ENCODE measurements at places on chromosomes 1 and 21.

DNA sequence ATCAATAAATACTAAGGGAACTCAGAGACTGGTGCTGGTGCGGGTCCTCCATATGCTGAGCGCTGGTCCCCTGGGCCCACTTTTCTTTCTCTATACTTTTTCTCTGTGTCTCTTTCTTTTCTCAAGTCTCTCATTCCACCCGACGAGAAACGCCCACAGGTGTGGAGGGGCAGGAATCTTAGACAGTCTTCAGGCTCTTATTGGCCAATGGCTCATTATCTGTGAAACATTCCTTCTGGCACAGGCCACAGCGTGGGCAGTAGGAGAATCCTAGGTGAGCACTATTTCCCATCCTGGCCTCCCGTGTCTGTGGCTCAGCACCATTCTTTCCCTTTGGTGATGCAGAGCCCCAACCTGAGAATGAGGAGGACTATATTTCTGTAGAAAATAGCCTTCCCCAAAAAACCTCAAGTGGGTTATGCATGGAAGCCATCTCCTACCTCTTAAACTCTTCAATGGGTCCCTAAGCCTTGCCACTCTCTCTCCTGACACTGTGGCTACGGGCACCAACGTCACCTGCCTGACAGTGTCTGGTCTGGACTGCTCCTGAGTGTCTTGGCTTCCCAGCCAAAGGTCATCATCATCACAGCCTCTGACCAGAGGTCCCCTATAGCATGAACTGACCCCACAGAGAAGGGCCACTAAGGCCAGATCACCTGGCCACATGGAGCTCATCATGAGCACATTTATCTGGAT is 6.2 kb upstream of the SLAMF1 start:
- no peak for DNase-seq

- DNase-seq: no peak
Observed at GRCh38 chr1:163897412-163898155, 575.8 kb downstream of the NUF2 start.

DNA sequence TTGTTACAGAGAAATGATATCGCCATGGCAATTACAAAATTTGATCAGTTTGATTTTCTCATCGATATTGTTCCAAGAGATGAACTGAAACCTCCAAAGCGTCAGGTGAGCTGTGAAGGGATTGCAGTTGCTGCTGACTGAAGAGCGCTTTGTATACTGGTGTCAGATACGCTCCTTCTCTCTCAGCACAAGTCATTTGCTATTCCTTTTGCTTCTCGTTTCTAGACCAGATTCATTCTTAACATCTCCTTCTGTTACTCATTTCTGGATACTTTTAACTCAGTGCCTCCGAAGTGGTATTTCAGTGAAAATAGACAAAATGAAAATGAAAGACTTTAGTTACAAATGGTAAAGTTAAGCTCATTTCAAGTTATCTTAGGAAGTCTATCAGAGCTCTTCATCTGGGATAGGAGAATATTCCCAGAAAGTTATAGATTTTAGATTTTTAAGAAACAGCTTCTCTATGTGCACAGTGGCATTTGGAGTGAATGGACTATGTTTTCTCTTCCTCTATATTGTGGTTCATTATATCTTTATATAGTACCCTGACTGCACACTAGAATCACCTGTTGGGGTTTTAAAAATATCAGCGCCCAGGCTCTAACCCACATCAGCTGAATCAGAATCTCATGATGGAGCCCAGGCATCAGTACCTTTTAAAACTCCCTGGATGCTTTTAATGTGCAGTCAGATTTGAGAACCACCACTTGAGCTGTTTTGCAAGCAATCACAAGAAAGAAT is 30.3 kb upstream of the KCNQ4 start:
- DNase-seq: no peak

DNA sequence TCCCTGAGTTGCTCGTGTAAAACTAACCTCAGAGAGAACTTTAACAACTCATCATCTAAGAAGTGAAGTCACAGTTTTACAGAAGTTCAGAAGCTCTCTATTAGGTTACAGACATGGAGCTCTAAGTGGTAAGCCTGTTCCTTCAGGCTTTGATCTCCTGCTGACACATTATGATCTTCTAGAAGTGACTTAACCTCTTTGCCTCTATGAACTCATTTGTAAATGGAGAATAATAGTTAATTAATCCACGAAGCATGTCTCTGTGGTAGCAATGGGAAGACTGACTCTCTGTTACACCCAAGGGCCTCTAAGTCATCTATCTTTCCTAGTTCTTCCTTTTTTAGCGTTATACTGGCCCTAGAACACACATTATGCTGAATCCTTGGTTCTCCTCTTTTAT is 157.9 kb upstream of the NRIP1 start:
- DNase-seq: no peak

GRCh38 chr1:200336901-200337391 is 72.9 kb downstream of the ZNF281 start:
- no peak for DNase-seq

DNA sequence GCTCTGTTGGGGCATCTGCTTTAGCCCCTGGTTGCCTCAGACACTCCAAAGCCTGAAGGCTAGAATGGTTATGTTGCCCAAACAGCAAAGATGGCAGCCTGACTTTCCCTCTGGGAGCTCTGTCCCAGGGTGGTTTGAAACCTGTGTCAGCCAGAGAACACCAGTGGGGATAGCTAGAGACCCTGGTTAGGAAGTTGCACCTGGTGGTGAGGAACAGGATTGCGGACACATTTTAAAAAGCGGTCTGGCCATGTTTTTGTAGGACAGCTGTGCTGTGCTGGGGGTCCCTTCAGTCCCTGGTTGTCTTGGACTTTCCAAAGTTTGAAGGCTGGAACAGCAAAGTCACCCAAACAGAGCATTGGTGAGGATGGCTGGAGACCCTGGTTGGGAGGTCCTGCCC is 87.8 kb downstream of the DNM3 start:
- DNase-seq: no peak

DNA sequence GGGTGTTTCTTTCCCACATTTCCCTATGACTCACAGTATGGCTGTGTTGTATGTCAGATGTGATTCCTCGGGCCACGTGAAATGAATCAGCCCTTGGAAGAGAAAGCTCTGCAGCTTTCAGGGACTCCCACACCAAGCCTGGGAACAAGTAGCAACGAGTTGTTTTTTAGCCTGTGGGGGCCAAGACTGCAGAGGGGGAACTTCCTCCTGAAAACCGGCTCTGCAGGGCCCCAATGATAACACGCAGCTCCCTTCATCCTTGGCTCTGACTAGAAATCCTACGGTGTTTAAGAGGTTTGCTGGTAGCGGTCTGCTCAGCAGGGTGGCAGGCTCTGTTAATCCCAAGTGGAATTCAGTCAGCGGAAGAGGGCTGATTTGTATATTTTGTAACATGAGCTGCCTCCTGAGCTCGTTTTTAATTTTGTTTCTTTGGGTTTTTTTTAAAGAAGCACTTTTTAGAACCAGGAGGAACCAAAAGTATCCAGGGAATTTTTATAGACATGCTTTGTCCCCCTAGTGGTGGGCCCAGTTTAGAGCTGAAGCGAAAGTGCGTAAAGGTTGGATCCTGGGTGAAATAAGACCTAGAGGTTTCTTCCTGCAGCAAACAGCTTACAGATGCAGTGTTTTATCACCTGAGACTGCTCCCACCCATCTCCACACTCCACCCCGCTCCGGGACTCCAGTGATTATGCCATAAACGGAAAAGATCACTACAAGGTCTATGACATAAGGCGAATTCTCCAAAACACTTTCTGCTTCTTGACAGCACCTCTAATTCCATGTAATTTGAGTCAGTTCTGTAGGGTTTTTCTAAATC is 48.8 kb downstream of the LAMC2 start:
- DNase-seq: no peak

DNA sequence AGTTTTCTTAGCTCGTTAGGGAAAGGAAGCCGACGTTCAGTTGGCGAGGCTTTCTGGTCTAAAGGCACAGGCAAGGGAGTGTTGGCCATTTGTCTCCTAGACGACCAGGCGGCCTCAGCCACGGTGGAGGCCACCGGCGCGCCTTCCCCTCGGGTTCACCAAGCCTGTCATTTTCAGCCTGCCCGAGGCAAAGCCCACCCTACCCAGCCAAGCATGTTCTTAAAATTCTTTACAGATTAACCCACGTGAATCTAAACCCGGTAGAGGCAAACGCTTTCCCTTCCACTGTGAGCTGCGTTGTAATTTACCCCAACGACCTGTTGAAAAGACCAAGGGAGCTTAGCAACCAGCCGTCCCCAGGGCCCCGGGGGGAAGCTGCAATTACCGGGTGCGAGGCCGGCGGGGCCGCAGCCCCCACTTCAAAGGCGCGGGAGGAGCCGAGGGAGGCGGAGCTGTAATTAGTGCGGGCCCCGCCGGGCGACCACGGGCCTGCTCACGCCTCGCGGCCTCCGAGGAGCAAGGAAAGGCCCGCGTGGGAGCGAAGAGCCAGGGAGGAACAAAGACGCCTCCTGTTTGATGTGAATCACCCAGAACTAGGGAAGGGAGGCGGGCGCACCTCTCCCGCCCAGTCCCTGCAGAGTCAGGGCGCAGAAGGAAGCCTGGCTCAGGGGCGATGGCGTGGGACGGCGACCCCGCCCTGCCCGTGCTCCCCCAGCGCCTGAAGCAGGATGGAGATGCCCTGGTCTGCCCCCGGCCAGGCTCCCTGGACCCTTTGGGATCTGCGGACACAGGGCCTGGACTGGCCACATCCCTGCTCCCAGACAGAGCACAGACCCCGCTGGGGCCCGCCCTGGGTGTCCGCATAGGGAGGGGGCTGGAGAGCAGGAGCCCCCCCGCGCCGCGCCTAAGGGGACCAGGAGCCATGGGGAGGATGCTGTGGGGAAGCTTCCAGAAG is 12.1 kb upstream of the TSPEAR start:
- no peak for DNase-seq

GRCh38 chr21:38293113-38293512 is 36.3 kb downstream of the KCNJ15 start:
- DNase-seq: no peak

DNA sequence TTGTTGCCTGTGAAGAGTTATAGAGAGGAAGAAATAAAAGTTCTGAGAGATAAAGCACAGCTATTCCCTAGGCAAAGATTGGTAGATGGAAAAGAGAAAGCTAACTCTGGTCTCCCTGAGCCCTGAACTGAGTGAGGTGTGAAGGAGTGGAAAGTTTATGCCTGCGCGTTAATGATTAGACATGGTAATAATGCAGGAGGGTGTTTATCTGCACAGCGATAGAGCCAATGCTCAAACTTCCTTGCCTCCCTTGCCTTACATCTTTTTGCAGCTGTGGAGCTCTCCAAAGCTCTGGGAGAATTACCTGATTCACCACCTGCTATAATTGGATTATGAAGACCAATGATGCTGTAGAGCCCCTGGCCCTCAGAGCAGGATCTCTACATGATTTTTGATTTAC is 32.8 kb upstream of the CHRM3 start:
- no peak for DNase-seq

- DNase-seq: no peak
Observed at GRCh38 chr1:232837087-232837486, 31.9 kb downstream of the MAP10 start.

GRCh38 chr1:115331558-115332331 is 6.3 kb downstream of the NGF start:
- no peak for DNase-seq

- DNase-seq: no peak
Observed at GRCh38 chr1:234706199-234706598, 96.2 kb upstream of the IRF2BP2 start.

GRCh38 chr1:19138958-19139581 is 71.0 kb downstream of the UBR4 start:
- DNase-seq: no peak

- no peak for DNase-seq
Observed at GRCh38 chr1:87449348-87449963, 120.8 kb downstream of the LMO4 start.

GRCh38 chr1:178724728-178725465 is at the start of gene RALGPS2:
Gene RALGPS2, plus strand, starts transcription at chr1:178725244. Its CDS starts 51,521 bp downstream, at chr1:178776765.
- peak; percentile 7 for DNase-seq

DNA sequence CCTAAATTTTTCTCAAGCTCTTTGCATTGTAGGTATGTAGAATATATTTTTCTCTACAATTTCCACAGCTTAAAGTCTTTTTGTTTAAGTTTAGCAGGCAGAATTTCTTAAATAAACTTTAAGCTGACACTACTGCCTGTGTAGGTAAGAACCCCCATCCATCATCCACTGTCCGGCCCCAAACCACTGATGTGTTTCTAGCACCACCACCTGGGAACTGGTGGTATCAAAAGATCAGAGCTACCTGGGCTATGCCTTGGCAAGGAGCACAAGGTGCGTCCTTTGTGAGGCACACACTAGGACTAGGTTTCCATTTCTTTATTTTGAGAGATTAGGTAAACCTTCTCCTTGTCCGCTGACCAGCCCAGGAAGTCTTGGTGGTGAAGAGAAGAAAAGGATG is 10.5 kb upstream of the LELP1 start:
- DNase-seq: no peak

- DNase-seq: no peak
Observed at GRCh38 chr1:85223334-85223733, 22.5 kb upstream of the SYDE2 start.

- no peak for DNase-seq
Observed at GRCh38 chr1:242428399-242429190, 95.9 kb downstream of the PLD5 start.

- DNase-seq: no peak
Observed at GRCh38 chr1:3940754-3941345, 40.8 kb upstream of the C1orf174 start.

GRCh38 chr1:167474191-167474641 is 44.1 kb downstream of the CD247 start:
- DNase-seq: no peak

DNA sequence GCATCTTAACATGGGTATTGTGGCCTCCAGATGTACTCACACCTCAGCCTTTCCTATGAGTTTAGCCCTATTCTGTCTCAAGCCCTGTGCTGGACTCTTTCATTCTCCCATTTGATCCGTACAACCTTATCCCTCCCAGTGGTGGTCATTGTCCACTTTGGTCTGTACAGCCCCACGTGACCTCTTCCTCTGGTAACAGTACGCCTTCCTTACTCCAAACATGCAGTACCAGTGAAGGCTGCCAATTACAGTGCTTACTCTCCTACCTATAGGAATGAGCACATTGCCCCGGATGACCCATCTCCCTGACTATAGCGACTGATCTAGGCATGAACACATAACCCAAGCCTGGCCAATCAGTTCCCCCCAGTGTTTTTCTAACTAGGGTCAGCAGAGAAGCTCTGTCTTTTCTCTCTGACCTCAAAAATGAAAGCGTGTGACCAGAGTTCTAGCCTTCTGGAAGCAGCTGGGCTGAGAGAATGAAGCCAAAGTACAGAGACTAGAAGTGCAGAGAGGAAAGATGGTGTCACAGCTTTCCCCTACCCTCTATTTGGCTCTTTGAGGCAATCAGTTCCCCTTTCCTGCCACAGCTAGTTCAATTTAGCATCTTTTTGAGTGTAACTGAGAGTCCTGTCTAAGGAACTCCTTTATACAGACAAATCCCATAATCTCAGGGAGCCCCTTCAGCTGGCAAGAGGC is 9.9 kb upstream of the QSOX1 start:
- DNase-seq: no peak

Data from stimulated activated CD4-positive, alpha-beta T cell treated with anti-CD3 and anti-CD28 coated beads, TNF-alpha, amount 100 ng/mL, for 1 hour (primary cell).